Suprapubic skin (tissue), 4 donors: ENCODE measurements at places on chromosomes 7 and 10. TPM values are rescaled to one million over a fixed set of nuclear protein-coding genes. Genes with fewer than 3 reads are reported as not detected.

GRCh38 chr10:112713411-112713810 lies 236.6 kb upstream of the TCF7L2 start:
- no peaks in the 10 kb centered on the region for H3K27me3 ChIP-seq
- H3K4me3 ChIP-seq: no peak overlapping the region
- DNase-seq: no peak

The TRA2A gene
- 41.7 TPM for total RNA-seq

The VAX1 gene
- not detected for total RNA-seq

- H3K4me1 ChIP-seq: no peaks in the 10 kb centered on the region
- H3K27me3 ChIP-seq: peaks cover 14% of the 10 kb centered on the region
- DNase-seq: no peak
- no peak overlapping the region for H3K4me3 ChIP-seq
- no peaks in the 10 kb centered on the region for H3K36me3 ChIP-seq
Observed at GRCh38 chr7:128215739-128216138, 25.3 kb upstream of the LEP start.

- H3K4me1 ChIP-seq: peaks cover 5% of the 10 kb centered on the region
- H3K27ac ChIP-seq: no peak overlapping the region
- H3K36me3 ChIP-seq: no peaks in the 10 kb centered on the region
- no peak overlapping the region for H3K4me3 ChIP-seq
- DNase-seq: no peak
Observed at GRCh38 chr7:99224899-99225265, 17.0 kb upstream of the KPNA7 start.

- peak overlapping the region; percentile 1 for H3K27ac ChIP-seq
- DNase-seq: no peak
- no peaks in the 10 kb centered on the region for H3K27me3 ChIP-seq
- peaks cover 16% of the 10 kb centered on the region for H3K4me1 ChIP-seq
Observed at GRCh38 chr7:143013473-143013872, 13.5 kb downstream of the OR9A2 start.

DNA sequence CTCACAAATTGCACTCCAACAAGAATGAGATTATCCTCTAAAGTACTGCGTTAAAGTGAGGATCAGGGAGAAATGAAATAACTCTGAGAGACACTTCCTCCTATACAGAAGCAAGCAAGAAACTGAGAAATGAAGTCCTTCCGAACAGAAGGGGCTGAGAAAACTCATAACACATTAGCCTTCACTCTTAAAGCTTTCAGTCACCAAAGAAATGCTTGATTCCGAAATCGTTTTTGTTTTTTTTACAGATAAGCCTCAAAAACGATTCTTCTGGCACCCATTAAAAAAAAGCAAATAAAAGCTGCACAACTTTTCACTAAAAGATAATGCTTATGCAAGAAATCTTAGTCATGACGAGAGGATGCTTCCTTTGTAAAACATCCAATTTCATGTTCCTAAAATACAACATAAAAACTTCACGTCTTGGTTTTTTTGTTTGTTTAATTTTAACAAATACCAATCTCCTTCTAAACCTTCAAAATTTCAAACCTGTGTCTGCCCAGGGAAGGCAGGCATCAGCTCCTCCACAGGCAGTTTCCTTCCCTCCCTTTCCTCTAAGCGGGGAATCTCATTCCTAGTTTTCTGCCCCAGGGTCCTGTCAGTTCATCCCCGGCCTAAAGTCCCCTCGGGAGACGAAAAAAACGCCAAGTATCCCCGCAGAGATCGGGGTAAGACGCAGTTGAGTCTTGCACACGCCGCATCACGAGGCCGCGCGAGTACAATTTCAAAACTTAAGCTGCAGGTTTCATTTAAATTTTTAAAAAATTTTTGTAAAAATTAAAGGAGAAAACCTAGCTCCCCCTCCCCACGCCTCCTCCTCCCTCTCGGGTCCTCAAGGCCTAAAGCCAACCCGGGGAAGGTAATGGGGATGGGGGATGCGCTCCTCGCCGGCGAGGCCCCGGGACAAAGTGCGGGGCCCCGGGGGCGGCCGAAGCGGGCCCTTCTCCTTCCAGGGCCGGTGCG lies 1.1 kb downstream of the BAZ1B start:
- H3K4me1 ChIP-seq: peaks cover 47% of the 10 kb centered on the region
- no peaks in the 10 kb centered on the region for H3K27me3 ChIP-seq
- H3K27ac ChIP-seq: peak overlapping the region; percentile 91
- peak; percentile 47 for DNase-seq

DNA sequence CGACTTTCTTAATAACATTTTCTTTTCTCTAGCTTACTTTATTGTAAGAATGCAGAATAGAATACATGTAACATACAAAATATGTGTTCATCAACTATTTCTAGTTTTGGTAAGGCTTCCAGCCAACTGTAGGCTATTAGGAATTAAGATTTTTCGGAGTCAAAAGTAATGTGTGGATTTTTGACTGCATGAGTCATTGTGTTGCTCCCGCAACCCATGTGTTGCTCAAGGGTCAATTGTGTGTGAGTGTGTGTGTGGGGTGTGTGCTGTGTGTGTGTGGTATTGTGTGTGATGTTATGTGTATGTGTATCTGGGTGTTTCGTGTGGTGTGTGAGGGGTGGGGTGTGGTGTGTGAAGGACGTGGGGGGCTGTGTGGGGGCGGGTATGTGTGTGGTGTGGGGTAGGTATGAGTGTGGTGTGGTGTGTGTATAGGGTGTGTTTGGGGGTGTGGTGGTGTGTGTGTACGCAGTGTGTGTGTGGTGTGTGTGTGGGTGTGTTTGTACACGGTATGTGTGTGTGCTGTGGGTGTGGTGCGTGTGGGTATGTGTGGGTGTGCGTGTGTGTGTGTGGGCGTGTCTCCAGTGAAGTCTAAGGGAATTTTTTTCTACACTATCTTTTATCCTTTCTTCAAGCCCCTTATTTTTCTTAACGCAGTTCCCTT lies 60.5 kb downstream of the RSU1 start:
- no peak overlapping the region for H3K27ac ChIP-seq
- no peak overlapping the region for H3K4me3 ChIP-seq
- no peaks in the 10 kb centered on the region for H3K27me3 ChIP-seq
- H3K4me1 ChIP-seq: no peaks in the 10 kb centered on the region
- DNase-seq: no peak

DNA sequence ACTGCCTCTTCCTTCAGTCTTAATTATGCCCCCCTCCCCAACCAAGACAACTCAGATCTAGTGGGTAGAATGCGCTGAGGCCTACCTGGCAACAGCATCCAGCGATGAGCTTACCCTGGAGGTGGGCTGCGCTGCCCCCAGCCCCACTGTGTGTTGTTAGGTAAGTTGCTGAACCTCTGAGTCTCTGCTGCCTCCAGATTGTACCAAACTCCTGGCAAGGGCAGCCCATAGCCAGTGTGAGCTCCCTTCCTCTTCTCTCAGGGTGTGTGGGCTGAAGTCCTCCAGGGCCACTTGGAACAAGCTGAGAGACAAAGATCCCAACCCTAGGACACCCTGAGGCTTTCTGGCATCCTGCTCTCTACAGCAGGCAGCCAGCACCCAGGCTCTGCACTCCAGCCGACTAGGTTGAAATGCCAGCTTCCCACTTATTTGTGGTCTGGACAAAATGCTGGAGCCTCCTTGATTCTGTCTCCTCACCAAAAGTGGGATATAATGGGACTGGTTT lies 135.3 kb downstream of the ARHGAP22 start:
- H3K4me1 ChIP-seq: peaks cover 27% of the 10 kb centered on the region
- no peak overlapping the region for H3K27ac ChIP-seq
- no peaks in the 10 kb centered on the region for H3K36me3 ChIP-seq
- DNase-seq: no peak
- peaks cover 9% of the 10 kb centered on the region for H3K27me3 ChIP-seq

- H3K4me3 ChIP-seq: no peak overlapping the region
- H3K27ac ChIP-seq: no peak overlapping the region
- peaks cover 4% of the 10 kb centered on the region for H3K4me1 ChIP-seq
- no peak for DNase-seq
- H3K36me3 ChIP-seq: no peaks in the 10 kb centered on the region
Observed at GRCh38 chr7:152459724-152460251, 24.0 kb upstream of the KMT2C start.

The PTPRN2 gene
- total RNA-seq: 1.5 TPM

The CPED1 gene
- 1.3 TPM for total RNA-seq

GRCh38 chr10:108850138-108850854 lies 1073.0 kb downstream of the XPNPEP1 start:
- no peak overlapping the region for H3K4me3 ChIP-seq
- no peaks in the 10 kb centered on the region for H3K4me1 ChIP-seq
- H3K27me3 ChIP-seq: no peaks in the 10 kb centered on the region

- peaks cover 55% of the 10 kb centered on the region for H3K36me3 ChIP-seq
- H3K27ac ChIP-seq: no peak overlapping the region
- H3K4me1 ChIP-seq: peaks cover 5% of the 10 kb centered on the region
- no peak overlapping the region for H3K4me3 ChIP-seq
- no peaks in the 10 kb centered on the region for H3K27me3 ChIP-seq
Observed at GRCh38 chr7:134441264-134441663, 17.6 kb downstream of the AKR1B1 start.

- no peak overlapping the region for H3K4me3 ChIP-seq
- H3K4me1 ChIP-seq: peaks cover 2% of the 10 kb centered on the region
- H3K36me3 ChIP-seq: peaks cover 87% of the 10 kb centered on the region
- DNase-seq: no peak
- H3K27ac ChIP-seq: no peak overlapping the region
Observed at GRCh38 chr7:44700322-44700721, 48.3 kb upstream of the ZMIZ2 start.

The WAPL gene
- 35.4 TPM for total RNA-seq

The TMEM213 gene
- total RNA-seq: 18.1 TPM

DNA sequence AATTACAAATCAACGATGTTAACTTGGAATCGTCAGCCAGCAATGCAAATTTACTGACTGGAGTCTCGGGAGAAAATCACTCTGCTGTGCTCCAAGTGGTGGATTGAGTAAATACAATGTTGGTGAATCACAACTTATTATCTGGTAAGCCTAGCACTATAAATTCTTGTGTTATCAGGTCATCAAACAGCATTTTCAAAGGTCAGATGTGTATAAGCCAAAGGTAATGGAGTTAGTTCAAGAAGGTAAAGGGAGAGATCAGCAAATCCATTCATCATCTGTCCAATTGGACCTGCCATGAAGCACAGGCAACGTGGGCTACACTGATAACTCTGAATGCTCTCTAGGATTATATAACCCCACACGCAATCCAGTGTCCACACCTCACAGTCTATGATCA lies 13.9 kb downstream of the CUBN start:
- no peaks in the 10 kb centered on the region for H3K36me3 ChIP-seq
- H3K4me3 ChIP-seq: no peak overlapping the region
- no peaks in the 10 kb centered on the region for H3K4me1 ChIP-seq
- no peak for DNase-seq

DNA sequence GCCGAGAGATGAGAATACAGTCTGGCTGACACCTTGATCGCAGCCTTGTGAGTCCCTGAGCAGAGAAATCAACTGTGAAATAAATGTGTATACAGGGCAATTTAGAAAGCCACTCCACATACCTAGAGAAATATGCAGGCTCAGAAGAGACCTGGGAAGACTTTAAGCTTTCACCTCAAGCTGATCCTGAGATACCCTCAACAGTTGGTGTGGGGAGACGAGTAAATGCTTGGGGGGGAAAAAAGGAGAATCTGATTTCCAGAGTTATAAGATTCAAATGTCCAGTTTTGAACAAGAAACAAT lies 123.5 kb downstream of the SMURF1 start:
- H3K4me3 ChIP-seq: no peak overlapping the region
- no peak overlapping the region for H3K27ac ChIP-seq
- DNase-seq: no peak
- H3K36me3 ChIP-seq: peaks cover 6% of the 10 kb centered on the region

GRCh38 chr10:30463944-30464451 lies 30.0 kb downstream of the MAP3K8 start:
- no peak for DNase-seq
- no peak overlapping the region for H3K4me3 ChIP-seq
- peaks cover 38% of the 10 kb centered on the region for H3K36me3 ChIP-seq

GRCh38 chr10:35493196-35494118 lies 111.7 kb upstream of the GJD4 start:
- no peak overlapping the region for H3K27ac ChIP-seq
- DNase-seq: no peak
- H3K4me1 ChIP-seq: peaks cover 31% of the 10 kb centered on the region
- H3K36me3 ChIP-seq: no peaks in the 10 kb centered on the region
- no peaks in the 10 kb centered on the region for H3K27me3 ChIP-seq

GRCh38 chr7:13279854-13280435 lies 592.5 kb downstream of the ARL4A start:
- H3K27me3 ChIP-seq: no peaks in the 10 kb centered on the region
- no peak overlapping the region for H3K27ac ChIP-seq
- no peak overlapping the region for H3K4me3 ChIP-seq
- H3K4me1 ChIP-seq: no peaks in the 10 kb centered on the region
- no peak for DNase-seq
- H3K36me3 ChIP-seq: no peaks in the 10 kb centered on the region

The RBP4 gene
- total RNA-seq: 20.3 TPM

The HMX3 gene
- not detected for total RNA-seq

DNA sequence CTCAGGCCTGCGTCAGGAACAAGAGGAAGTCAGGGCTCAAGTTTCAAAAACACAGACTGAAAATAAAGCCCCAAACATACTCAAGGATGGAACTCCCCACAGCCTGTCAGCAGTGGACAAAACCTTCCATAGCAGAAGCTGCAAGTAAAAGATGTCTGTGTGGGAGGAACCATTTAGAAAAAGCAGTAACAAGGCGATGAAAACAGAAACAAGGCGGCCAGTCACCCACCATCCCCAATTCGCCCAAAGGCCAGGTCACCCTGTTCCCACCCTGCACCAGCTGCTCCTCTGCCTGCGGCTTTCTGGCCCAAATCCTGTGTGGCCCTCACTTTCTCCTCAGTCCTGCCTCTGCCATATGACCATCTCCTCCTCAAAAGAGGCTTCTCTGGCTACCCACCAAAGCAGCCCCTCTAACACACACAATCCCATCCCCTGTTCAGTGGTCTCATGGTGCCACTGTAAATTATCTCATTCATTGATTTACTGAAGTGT lies 27.8 kb downstream of the KCNMA1 start:
- no peak overlapping the region for H3K27ac ChIP-seq
- H3K36me3 ChIP-seq: no peaks in the 10 kb centered on the region
- peaks cover 6% of the 10 kb centered on the region for H3K27me3 ChIP-seq

GRCh38 chr7:40542982-40543741 lies 408.4 kb downstream of the SUGCT start:
- peaks cover 10% of the 10 kb centered on the region for H3K4me1 ChIP-seq
- DNase-seq: no peak
- H3K27me3 ChIP-seq: no peaks in the 10 kb centered on the region
- no peak overlapping the region for H3K4me3 ChIP-seq
- no peaks in the 10 kb centered on the region for H3K36me3 ChIP-seq

GRCh38 chr7:127589896-127590295 lies 1.7 kb downstream of the ARF5 start:
- H3K36me3 ChIP-seq: peaks cover 26% of the 10 kb centered on the region
- peaks cover 29% of the 10 kb centered on the region for H3K4me1 ChIP-seq
- H3K4me3 ChIP-seq: no peak overlapping the region
- H3K27ac ChIP-seq: no peak overlapping the region
- H3K27me3 ChIP-seq: no peaks in the 10 kb centered on the region

The CCDC172 gene
- not detected for total RNA-seq

The GSDME gene
- 7.2 TPM for total RNA-seq
